Uterine smooth muscle cell (primary cell): ENCODE measurements at places on chromosomes 4 and X. TPM values are rescaled to one million over a fixed set of nuclear protein-coding genes. Genes with fewer than 3 reads are reported as not detected.

The SLC9A7 gene
- 45.4 and 57.9 TPM in 2 replicates for total RNA-seq

The SHROOM4 gene
- 0.55 and 0.62 TPM in 2 replicates for total RNA-seq

The GAGE13 gene
- total RNA-seq = not detected in 2 replicates

The MUC7 gene
- not detected in 2 replicates for total RNA-seq

The PLP2 gene
- 16.0 and 17.7 TPM in 2 replicates for total RNA-seq

The APELA gene
- not detected in 2 replicates for total RNA-seq

The DCAF12L1 gene
- under 0.01 TPM in 1 of 2 replicates, not detected in the other for total RNA-seq

The FAT1 gene
- total RNA-seq = 76.7 and 159 TPM in 2 replicates

The MAPK10 gene
- 21.1 and 23.4 TPM in 2 replicates for total RNA-seq

The MAOB gene
- 0.37 and 0.66 TPM in 2 replicates for total RNA-seq

The BEX4 gene
- total RNA-seq = 15.5 and 26.4 TPM in 2 replicates

The NRK gene
- 0.37 and 1.3 TPM in 2 replicates for total RNA-seq

The AMOT gene
- total RNA-seq = 3.9 and 6.1 TPM in 2 replicates

The ZFP92 gene
- 0.33 and 0.50 TPM in 2 replicates for total RNA-seq

The GPR82 gene
- not detected in 2 replicates for total RNA-seq

The FGF13 gene
- total RNA-seq = 1.7 and 2.2 TPM in 2 replicates

The PRRG1 gene
- total RNA-seq = 7.7 and 8.6 TPM in 2 replicates

The MAB21L2 gene
- total RNA-seq = 0.11 and 0.12 TPM in 2 replicates

The NCAPG gene
- 22.2 and 87.8 TPM in 2 replicates for total RNA-seq

The EPHA5 gene
- 1.7 and 2.9 TPM in 2 replicates for total RNA-seq

The JAKMIP1 gene
- 0.12 TPM in 1 of 2 replicates, not detected in the other for total RNA-seq

The SCFD2 gene
- total RNA-seq = 25.5 and 49.9 TPM in 2 replicates

The MTMR8 gene
- 0.11 and 0.37 TPM in 2 replicates for total RNA-seq

The GPM6B gene
- total RNA-seq = 4.6 and 8.1 TPM in 2 replicates

The PDE6B gene
- total RNA-seq = 0.22 and 1.1 TPM in 2 replicates

The CITED1 gene
- total RNA-seq = 0.37 and 0.77 TPM in 2 replicates

The PCYT1B gene
- 2.1 and 4.2 TPM in 2 replicates for total RNA-seq

The MAMLD1 gene
- total RNA-seq = 0.25 and 0.44 TPM in 2 replicates

The QRFPR gene
- total RNA-seq = not detected in 2 replicates

The NDST3 gene
- under 0.01 TPM in 1 of 2 replicates, not detected in the other for total RNA-seq

The SMARCA1 gene
- total RNA-seq = 54.9 and 65.7 TPM in 2 replicates

The RAB39B gene
- total RNA-seq = 2.4 and 5.7 TPM in 2 replicates

The GAGE12J gene
- total RNA-seq = not detected in 2 replicates

The TRPC5OS gene
- total RNA-seq = not detected in 2 replicates

The FAM199X gene
- 25.7 and 27.9 TPM in 2 replicates for total RNA-seq

The SPIN2A gene
- 0.37 and 0.44 TPM in 2 replicates for total RNA-seq

The CXXC4 gene
- under 0.01 TPM in 2 replicates for total RNA-seq

The MAOA gene
- total RNA-seq = 4.0 and 5.5 TPM in 2 replicates

The MMRN1 gene
- total RNA-seq = 0.77 and 1.2 TPM in 2 replicates
